ENCODE measurements at places on chromosomes 16 and 17. TPM values are rescaled to one million over a fixed set of nuclear protein-coding genes. Genes with fewer than 3 reads are reported as not detected.

- DNase-seq, result no peak
- H3K27me3 ChIP-seq, result no peaks in the 10 kb centered on the region
- H3K4me3 ChIP-seq, result no peak overlapping the region
- H3K4me1 ChIP-seq, result peaks cover 42% of the 10 kb centered on the region
- no peaks in the 10 kb centered on the region for H3K36me3 ChIP-seq
Observed at GRCh38 chr17:81428516-81428915, 33.3 kb downstream of the BAHCC1 start.

DNA sequence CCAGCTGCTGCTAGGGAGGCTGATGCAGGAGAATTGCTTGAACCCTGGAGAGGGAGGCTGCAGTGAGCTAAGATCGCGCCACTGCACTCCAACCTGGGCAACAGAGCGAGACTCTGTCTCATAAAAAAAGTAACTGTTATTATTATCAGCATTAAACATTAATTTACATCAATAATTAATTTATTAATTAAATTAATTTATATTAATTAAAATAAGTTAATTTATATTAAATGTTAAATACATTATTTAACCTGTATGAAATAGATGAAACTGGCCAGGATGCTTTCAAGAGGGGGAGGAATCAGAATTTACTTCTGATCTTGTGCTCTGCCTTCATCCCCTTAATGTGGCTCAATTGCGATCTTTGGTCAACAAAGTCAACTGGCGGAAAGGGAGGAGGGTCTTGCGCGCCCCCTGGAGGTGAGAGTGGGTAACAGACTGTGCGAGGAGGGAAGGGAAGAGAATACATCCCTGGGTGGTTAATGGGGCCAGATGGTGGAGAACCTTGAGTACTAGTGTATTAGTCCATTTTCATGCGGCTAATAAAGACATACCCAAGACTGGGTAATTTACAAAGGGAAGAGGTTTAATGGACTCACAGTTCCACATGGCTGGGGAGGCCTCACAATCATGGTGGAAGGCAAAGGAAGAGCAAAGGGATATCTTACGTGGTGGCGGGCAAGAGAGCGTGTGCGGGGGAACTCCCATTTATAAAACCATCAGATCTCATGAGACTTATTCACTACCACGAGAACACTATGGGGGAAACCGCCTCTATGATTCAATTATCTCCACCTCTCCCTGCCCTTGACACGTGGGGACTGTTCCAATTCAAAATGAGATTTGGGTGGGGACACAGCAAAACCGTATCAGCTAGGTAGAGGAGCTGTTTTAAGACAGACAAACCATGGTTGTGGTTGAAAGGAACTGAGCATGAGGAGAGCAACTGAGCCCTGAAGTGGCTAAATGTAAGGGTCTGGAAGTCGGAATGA, 15.7 kb upstream of the CPPED1 start:
- H3K4me3 ChIP-seq, result no peak overlapping the region
- no peaks in the 10 kb centered on the region for H3K36me3 ChIP-seq
- H3K4me1 ChIP-seq, result peaks cover 15% of the 10 kb centered on the region
- no peak overlapping the region for H3K27ac ChIP-seq

DNA sequence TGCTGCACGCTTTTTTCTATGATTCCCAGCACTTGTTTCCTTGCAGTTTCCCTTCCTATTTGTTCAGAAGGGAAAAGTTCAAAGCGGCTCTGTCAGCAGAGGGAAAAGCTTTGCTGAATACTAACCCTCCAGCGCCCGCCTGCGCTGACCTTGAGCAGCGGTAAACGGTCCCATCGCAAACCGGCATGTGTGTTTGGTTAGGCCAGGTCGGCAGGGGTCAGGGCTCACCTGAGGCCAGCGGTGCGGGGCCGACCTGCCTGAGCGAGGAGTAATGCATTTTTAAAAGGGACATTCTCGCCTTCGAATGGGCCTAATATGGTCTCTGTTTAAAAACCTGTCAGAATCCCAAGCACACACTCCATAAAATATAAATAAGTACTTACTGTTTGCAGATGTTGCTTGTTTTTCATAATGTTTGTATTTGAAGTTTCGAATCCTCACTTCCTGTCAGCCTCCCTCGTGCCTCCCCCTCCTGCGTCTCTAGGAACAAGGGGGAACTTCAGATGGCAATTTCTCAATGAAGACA, 110.1 kb downstream of the IRX3 start:
- peak overlapping the region; percentile 22 for H3K4me3 ChIP-seq
- no peaks in the 10 kb centered on the region for H3K36me3 ChIP-seq
- no peak for DNase-seq
- no peaks in the 10 kb centered on the region for H3K4me1 ChIP-seq
- peaks cover 25% of the 10 kb centered on the region for H3K27me3 ChIP-seq

- DNase-seq, result no peak
- H3K27me3 ChIP-seq, result peaks cover 44% of the 10 kb centered on the region
- no peaks in the 10 kb centered on the region for H3K36me3 ChIP-seq
- H3K4me3 ChIP-seq, result no peak overlapping the region
- peak overlapping the region; percentile 7 for H3K27ac ChIP-seq
Observed at GRCh38 chr17:3960764-3961163, 3.5 kb downstream of the ATP2A3 start.

MRPL58 gene
- 48.7 TPM for total RNA-seq

- no peaks in the 10 kb centered on the region for H3K27me3 ChIP-seq
- DNase-seq, result no peak
- H3K27ac ChIP-seq, result peak within 1 kb of the TSS; percentile 99
- peaks cover 15% of the 10 kb centered on the region for H3K36me3 ChIP-seq
Observed at GRCh38 chr17:44219616-44220212, at the start of gene UBTF. TSS of gene UBTF (minus strand) at chr17:44219675. CDS start at chr17:44218229, 1,446 bp downstream.

- H3K36me3 ChIP-seq, result no peaks in the 10 kb centered on the region
- H3K4me3 ChIP-seq, result no peak overlapping the region
- no peaks in the 10 kb centered on the region for H3K4me1 ChIP-seq
- no peaks in the 10 kb centered on the region for H3K27me3 ChIP-seq
Observed at GRCh38 chr16:25709213-25709612, 17.5 kb downstream of the HS3ST4 start.

GRCh38 chr16:30605158-30605557, 5.0 kb downstream of the ZNF689 start:
- no peak overlapping the region for H3K27ac ChIP-seq
- no peak overlapping the region for H3K4me3 ChIP-seq
- no peak for DNase-seq

DNA sequence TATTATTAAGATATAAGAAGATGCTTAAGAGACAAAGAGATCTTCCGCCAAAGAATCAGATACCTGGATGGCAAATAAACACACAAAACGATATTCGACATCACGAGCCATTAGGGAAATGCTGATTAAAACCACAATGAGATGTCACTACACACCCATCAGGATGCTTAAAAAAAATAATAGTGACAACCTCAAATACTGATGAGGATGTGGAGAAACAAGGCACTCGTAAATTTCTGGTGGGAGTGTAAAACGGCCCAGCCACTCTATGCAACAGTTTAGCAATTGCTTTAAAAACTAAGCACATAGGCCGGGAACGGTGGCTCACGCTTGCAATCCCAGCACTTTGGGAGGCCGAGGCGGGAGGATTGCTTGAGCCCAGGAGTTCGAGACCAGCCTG, 39.4 kb downstream of the TBC1D16 start:
- H3K27ac ChIP-seq, result no peak overlapping the region
- no peak overlapping the region for H3K4me3 ChIP-seq
- H3K27me3 ChIP-seq, result no peaks in the 10 kb centered on the region
- DNase-seq, result no peak
- H3K4me1 ChIP-seq, result peaks cover 30% of the 10 kb centered on the region
- H3K36me3 ChIP-seq, result no peaks in the 10 kb centered on the region

GRCh38 chr17:79948406-79948944, 87.2 kb downstream of the TBC1D16 start:
- H3K27ac ChIP-seq, result no peak overlapping the region
- no peak overlapping the region for H3K4me3 ChIP-seq
- H3K27me3 ChIP-seq, result no peaks in the 10 kb centered on the region

DPEP3 gene
- total RNA-seq, result not detected

Data from tibial nerve (tissue), 4 donors.